ENCODE measurements at places on chromosomes 12 and 14.

DNA sequence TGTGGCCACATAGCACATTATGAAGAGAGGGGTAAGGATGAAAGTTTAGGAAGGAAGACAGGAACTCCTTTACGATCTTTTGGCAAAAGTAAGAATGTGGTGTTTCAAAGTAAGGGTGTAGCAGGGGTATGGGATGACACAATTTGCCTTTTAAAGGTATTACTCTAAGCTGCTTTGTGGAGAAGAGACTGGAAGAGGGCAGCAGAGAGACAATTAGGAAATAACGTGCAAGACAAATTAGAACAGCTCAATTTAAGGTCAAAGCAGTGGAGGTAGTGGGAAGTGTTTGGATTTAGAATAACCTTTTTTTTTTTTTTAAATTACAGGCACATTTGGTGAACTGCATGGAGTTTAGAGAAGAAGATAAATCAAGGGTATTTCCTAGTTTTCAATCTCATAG lies 342.6 kb downstream of the NOVA1 start:
- DNase-seq: no peak

GRCh38 chr12:125194163-125194773 lies 129.0 kb downstream of the AACS start:
- no peak for DNase-seq

DNA sequence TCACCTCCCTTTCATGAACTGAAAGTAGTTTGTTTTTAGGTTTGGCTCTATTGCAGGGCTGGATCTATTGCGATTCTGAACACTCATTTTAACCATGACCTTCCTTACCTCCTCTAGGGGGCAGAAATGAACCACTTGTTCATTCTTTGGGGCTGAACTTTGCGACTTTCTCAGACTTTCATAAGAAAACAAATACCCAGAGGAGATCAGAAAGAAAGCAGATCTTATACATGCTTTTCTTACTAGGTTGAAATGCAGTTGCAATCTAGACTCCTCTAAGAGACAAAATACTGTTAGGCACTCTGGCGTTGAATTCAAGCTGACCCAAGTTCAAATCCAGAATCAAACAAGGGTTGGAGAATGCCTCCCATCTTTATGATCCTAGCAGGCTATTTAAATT lies 32.6 kb upstream of the PLEKHG3 start:
- DNase-seq: no peak

DNA sequence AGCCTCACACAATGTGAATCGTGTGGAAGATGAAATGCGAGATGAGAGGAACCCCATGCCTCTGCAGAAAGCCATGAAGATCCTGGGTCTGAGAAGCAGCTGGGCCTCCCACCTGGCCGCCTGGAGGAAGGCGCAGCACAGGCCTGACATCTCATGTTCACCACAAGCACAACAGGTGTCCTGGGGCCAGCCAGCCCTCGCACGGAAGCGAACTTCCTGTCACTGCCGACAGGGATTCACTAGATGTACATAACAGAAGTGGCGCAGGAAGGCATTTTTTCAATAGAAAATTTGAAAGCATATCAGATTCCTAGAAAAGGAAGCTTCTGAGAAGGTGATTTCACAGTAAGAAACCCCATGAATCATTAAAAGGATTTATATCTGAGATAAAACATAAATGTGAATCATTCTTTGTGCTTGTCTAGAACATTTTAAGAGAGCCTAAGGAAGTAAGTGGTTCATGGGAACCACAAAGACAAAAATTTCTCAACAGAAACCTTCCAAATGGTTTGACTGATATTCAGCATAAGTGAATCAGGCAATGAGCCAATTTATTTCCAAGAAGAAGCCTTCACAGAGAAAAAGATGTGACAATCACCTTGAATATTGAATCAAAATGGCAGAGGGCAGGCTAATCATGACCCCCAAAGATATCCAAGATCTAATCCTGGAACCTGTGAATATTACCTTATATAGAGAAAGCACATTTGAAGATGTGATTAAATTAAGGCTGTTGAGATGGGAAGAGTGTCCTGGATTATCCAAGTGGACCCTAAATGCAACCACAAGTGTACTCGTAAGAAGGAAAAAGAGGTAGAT lies 311.9 kb downstream of the DUSP6 start:
- no peak for DNase-seq

DNA sequence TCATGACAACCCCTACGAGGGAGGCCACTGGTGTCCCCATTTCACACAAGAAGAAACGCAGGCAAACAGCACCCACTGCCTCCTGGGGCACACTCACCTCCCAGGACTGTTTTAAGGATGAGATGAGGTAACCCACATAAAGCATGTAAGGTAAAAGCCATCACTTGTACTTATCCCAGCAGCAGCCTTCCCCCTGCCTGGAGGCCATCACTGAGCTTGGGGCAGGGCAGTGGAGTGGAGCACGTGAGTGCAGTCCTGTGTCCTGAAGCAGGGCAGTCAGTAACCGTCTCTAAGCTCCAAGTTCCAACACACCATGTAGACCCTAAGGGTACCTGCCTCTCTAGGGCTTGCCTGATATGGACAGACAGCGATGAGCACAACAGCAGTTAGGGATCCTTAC lies 1.7 kb downstream of the POLE start:
- no peak for DNase-seq

Measured in HFF-Myc (cell line).